Bone marrow (tissue), 2 donors: ENCODE measurements at places on chromosomes 4 and X.
A peak's percentile ranks its signal among the peaks of the same experiment; 100 is the strongest.

DNA sequence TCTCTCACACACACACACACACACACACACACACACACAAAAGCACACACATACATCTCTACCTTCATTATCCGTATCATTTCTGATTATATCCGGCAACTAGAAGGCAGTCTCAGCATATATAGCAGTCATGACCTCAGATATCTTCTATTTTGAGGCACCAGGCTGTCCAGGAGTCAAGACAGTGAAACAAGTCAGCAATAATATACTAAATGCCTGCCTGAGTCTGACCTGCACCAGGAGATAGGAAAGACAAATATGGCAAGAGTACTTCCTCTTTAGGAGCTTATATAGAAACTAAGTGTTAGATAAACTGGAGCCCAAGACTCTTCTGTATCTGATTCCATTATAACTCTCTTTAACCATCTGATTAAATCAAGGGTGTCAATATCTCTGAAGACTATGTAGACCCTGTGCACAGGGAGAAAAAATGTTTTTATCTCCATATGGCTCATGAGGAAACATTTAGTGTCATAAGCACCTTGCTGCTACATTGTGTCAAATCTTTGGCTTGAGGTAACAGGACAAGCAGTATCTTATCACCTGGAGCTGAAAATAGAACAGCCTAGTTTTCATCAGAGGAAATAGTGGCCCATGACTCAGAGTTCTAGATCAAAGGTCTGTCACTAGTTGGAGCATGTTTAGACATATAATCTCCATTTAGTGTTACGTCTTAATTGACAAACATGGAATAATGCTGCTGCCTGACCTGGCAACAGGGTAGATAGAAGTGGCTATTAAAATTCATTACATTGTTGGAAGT is 27.0 kb upstream of the FAM47B start:
- DNase-seq: no peak

- DNase-seq: no peak
Observed at GRCh38 chr4:124710911-124711310, 1.6 kb downstream of the ANKRD50 start.

DNA sequence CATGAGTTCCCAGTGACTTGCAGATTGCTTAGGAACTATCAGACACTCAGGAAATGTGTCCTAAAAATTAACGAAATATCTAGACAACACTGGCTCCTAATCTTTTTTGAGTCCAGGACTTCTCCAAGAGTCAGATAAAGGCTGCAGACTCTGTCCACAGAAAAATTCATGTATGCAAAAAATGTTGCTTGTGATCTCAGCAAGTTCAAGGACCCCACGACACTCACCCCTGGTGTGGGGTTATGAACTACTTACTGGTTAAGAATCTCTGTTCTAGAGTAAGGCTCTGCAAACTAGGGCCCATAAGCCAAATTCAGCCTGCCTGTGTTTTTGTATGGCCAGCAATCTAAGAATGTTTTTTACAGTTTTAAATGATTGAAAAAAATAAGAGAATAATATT is 93.2 kb downstream of the MBNL3 start:
- no peak for DNase-seq

GRCh38 chr4:81930506-81931238 is 443.1 kb downstream of the HNRNPD start:
- DNase-seq: no peak

DNA sequence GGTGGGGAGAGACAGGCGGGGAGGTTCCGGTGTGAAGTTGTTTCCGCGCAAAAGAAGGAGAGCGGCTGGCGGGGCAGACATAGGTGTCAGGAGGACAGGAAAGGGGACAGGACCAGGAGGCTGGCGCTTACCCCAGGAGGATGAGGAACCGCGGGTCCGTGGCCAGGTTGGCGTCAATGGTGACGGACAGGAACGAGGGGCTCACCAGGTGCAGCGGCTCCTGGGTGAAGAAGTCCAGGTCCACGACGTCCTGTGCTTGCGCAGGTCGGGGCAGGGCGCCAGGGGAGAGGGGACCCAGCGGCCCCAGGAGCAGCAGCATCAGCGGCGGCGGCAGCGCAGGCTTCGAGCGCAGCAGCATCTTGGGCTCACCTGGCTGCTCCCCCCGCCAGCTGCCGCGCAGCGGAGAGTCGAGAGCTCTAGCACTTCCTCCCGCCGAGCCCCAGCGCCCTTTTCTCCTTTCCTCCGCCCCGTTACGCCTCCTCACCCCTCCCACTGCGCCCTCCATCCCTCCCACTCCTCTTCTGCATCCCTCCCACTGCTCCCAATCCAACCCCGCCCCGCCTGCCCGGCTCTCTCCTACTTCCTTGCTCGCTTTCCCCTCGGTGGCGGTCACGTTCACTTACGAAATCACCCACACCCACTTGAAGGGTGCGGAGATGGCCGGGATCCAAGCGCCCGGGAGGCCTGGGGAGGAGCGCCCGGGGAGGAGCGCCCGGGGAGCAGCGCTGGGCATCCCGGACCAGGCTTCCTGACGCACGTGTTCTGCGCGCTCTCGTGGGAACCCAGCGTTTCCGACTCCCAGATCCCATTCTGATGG is at the start of gene HPSE:
Gene HPSE, minus strand, starts transcription at position 424 of the 817 bp plus-strand sequence. Its CDS starts 66 bp downstream, at position 358.
- peak; percentile 35 for DNase-seq

DNA sequence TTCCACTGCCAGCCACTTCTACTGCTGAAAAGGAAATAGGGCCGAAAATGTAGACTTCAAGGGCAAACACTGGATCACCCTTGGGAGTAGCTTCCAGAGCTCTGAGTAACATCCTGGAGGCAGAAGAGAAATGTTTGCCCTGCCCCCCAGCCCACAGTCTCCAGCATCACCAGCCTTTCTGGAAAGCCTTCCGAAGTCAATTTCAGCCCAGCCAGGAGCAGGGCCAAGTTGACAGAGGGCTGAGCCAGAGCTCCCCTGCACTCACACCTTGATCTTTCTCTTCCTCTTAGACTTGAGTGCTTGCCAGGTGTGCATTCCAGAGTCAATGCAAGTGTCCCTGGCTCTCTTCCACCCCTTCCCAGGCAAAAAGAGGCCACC is 35.2 kb downstream of the SLC25A5 start:
- no peak for DNase-seq

DNA sequence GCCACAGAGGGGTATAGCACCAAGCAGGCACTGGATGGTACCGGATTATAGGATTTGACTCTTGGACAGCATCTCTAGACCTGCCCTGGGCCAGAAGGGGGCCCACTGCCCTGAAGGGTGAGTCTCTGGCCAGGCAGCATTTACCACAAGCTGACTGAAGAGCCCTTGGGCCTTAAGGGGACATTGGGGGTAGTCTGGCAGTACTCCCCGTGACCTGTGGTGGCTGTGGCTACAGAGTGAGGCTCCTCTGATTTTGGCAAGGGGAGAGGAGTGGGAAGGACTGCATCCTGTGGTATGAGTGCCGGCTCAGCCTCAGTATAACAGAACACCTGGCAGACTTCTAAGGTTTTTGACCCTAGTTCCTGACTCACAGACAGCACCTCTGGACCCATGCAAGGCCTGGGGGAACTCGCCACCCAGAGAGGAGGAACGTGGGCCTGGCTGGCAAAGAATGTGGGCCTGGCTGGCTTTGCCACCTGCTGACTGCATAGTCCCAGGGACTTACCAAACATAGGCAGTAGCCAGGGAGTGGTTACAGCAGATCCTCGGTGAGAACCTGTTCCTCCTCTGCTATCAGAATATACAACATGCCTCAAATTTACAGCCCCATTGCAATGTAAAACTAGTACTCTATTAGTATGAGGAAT is 48.1 kb downstream of the ABCB7 start:
- DNase-seq: no peak
